ENCODE measurements at places on chromosomes 4 and X.

DNA sequence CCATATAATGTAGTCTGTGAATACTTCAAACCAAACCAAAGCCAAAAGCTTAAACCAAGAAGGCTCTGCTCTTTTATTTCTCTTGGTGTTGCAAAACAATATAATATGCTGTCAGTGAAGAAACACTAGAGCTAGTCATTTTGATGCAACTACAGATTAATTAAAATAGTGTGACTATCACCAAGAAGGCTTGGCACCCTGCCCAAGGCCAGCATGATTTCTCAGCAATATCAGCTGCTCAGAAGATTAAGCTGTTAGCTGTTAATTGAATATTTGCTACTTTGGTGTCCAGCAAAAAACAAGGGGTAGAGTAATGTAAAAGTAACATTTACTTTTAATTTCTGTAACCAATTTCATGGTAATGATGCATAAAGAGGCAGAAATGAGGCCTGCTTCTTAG is 104.9 kb upstream of the PRPS2 start:
- DNase-seq, result no peak

- DNase-seq, result no peak
Measured at GRCh38 chr4:16694173-16694883, 204.1 kb downstream of the LDB2 start.

DNA sequence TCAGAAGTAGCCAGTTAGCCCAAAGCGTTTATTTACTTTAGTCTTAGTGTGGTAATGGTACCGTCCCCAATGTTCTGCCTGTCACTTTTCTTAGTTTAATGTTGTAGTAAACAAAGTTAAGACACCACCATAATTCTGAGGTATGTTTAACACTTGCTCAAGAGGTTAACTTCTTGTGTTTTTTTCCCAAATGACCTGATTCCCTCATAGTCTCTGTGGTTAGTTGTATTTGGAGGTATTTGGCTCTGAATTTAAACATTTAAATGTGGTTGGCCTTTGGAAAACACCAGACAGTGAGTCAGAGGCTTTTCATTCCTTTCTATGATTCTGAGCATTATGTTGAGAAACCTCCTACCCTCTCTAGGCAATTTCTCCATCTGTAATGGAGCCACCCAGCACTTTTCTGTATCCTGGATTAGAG is 47.9 kb downstream of the CXCL1 start:
- no peak for DNase-seq

DNA sequence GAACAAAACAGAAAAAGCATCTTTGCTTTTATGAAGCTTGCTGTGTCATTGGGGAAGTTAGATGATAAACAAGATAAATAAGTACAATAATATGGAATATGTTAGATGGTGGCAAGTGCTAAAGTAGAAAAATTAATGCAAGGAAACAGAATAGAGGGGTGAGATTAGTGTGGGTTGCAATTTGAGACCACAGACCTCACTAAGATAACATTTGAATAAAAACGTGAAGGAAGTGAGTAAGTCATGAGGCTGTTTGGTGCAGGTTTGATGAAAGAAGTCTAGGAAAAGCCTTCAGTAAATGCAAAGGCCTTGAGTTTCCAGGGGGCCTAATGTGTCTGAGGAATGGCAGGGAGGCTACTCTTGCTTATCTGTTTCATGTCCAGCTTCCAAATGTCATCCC is 102.5 kb downstream of the CFAP299 start:
- DNase-seq, result no peak

DNA sequence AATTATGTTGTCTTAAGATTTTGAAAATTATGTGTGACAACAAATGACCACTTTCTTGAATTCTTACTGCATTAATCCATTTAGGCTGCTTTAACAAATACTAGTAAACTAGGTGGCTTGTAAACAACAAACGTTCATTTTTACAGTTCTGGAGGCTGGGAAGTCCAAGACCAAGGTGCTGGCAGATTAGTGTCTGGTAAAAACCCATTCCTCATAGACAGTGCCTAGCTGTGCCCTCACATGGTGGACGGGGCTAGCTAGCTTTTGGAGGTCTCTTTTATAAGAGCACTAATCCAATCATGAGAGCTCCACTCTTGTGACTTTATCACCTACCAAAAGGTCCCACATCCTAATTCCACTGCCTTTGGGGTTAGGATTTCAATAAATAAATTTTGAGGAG is 425.8 kb downstream of the SPRY1 start:
- no peak for DNase-seq

- no peak for DNase-seq
Measured at GRCh38 chrX:29547877-29548276, 667.5 kb upstream of the MAGEB2 start.

DNA sequence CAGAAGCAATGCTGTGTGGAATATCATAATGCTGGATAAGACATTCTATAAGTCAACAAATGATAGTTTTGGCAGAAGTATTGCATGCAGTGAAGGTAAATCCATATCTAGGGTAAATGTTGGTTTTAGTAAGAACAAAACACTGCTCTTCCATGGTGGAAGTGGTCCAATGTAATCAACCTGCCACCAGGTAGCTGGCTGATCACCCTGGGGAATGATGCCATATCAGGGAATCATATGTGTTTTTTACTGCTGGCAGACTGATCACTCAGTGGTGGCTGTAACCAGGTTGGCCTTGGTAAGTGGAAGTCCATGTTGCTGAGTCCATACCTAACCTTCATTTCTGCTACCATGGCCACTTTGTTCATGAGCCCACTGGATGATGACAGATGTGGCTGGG is 74.0 kb upstream of the CENPE start:
- DNase-seq, result no peak

DNA sequence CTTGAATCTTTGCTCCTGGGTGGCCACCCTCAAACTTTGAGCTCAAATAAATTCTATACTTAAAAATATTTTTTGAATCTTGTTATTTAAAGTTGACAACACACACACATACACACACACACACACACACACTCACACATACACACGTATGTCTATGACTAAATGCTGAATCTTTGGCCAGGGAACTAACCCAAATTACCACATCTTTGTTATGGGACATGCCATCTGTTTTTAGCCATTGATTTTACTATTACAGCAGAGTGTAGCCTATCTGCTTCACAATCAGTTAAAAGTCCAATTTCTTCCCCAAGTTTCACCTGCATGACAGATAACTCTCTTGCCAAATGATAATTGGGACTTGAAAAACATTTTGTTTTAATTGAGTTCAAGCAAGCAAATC is 45.0 kb upstream of the USP46 start:
- DNase-seq, result no peak

GRCh38 chr4:91681091-91681490 is 622.7 kb upstream of the GRID2 start:
- DNase-seq, result no peak

GRCh38 chr4:184441461-184442313 is 32.7 kb downstream of the IRF2 start:
- no peak for DNase-seq

DNA sequence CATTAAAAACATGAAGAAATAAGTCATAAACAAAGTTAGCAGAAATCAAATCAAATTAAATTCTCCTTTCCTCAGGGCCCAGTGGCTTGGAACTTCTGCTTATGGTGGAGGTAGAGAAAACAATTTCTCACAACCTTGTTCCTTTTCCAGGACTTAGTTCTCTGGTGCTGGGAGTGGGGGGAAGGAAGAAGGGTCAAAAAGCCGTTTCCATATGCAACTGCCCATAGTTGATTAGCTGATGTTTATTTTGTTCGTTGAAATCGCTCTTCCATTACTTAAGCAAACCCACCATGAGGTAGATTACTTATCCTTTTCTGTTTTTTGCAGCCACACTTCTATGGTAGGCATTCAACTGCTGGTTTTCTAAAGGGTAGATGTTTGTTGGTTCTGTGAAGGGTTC is 94.2 kb downstream of the ARSJ start:
- DNase-seq, result no peak

DNA sequence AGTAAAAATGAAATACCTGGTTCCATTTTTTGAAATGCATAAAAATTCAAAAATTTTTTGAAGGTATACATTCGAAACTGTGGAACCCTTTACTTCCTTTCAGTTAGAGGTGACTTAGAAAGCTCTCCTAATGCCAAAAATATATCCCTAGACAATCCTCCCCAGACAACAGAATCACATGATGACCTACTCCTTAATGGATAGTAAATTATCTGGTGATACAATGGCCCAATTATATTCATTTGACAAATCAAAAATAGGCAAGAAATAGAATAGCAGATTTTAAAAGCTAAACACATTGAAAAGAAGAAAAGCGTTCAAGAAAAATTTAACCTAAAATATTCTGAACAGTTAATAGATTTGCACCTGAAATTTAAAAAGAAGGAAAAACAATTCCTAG is 3.5 kb upstream of the UGT2A2 start:
- no peak for DNase-seq

DNA sequence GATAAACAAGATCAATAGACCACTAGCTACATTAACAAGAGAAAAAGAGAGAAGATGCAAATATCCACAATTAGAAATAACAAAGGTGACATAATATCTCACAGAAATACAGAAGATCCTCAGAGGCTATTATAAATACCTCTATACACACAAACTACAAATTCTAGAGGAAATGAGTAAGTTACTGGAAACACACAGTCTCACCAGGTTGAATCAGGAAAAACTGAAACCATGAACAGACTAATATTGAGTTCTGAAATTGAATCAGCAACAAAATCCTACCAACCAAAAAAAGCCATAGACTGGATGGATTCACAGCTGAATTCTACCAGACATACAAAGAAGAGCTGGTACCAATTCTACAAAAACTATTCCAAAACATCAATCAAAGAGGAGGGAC is 211.8 kb upstream of the CPEB2 start:
- no peak for DNase-seq

DNA sequence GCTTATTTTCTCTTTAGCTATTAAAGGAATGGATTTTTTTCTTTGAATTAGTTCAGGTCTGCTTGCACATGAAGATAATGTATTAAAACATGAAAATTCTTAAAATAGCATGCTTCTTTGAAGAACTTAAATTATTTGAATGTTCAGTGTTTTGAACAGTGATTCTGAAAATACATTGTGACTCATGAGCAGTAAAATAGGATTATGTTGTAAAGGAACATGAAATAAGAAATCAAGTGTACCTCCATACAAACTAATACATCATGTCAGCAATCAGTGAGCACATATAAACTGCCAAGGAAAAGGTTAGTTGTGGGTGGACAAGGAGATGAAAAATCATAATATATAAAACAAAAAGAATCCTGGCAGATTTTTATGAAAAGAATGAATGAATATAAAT is 66.1 kb downstream of the SNX25 start:
- DNase-seq, result no peak

- DNase-seq, result no peak
Measured at GRCh38 chr4:37889849-37890800, 759 bp upstream of the TBC1D1 start.

DNA sequence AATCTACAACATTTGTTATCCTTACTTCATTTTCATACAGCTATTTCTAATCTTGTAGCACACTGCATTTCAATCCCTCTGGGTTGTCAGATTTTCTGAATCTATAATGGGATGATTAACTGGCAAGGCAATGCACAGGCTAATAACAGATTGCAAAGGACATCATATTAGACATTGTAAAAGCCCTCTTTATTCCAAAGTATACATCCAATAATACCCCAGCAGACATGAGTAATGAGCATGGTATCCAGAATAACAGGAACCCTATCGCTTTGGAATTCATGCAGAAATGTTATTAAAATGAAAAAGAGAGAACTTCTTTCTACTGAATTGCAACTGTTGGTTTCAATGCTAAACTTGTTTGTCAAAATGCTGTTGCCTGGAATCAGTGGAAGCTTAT is 122.9 kb downstream of the C4orf33 start:
- DNase-seq, result no peak

GRCh38 chr4:98203332-98204235 is 57.6 kb upstream of the RAP1GDS1 start:
- DNase-seq, result peak; percentile 41
